ENCODE measurements at places on chromosomes 7 and 10.

DNA sequence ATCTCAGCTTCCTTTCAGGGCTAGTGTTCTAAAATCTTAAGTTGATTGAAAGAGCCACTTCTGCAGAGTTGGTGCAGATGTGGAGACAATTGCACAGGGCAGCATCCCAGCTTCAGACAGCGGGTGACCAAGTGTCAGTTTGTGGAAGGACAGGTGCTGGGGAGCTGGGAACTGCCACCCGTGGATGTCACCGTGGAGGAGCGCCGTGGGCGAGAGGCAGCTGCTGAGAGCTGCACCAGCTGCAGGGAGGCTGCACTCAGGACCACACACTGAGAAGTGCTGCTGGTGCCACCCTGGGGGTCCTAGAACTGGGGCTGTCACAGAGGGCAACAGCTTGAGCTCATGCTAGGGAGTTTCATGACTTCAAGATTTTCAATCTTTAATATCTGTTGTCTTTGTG lies 543.0 kb upstream of the FZD8 start:
- DNase-seq = no peak

DNA sequence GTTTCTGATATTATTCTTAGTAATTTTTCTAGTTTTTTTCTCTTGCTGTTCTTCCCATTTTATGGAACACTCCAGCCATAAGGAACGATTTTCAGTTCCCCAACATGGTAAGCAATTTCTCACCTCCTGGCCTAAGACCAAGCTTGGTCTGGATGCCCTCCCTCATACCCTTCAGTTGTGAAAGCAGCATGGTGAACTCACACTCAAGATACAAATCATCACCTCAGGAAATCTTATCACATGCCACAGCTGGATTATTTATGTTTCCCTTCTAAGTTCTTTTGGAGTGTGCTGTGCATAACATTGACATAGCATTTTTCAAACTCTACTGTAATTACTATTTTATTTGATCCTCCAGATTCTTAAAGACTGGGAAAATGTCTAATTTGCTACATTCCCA lies 216.6 kb downstream of the AGMO start:
- no peak for DNase-seq

DNA sequence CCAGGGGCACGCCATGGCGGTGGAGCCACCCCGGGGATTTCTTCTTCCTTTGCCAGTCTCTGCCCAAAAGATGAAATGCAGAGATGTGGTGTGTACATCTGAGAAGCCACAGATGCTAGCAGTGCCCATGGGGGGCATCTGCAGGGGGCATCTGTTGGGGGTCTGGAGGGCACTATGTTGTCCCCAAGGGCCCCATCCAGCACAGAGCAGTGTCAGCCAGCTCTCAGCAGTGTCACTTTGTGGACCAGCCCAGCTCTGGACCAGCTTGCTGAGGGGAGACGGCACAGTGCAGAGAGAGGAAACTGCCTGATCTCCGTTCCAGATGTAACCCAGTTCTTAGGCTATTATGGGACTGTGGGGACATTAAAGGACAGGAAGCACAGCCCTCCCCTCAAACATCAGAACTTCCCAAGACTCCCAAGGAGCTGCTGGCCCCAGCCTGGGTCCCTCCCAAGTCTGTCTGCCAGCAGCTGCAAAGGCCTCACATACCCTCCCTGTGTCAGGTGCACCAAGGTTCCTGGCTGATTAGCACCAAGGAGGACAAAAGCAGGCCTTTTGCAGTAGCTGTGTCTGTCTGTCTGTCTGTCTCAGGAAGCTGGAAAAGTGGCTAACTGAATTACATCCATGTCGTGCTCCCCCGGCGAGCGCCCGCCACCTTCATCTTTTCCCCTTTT lies 536.5 kb downstream of the PTPRN2 start:
- DNase-seq = no peak

DNA sequence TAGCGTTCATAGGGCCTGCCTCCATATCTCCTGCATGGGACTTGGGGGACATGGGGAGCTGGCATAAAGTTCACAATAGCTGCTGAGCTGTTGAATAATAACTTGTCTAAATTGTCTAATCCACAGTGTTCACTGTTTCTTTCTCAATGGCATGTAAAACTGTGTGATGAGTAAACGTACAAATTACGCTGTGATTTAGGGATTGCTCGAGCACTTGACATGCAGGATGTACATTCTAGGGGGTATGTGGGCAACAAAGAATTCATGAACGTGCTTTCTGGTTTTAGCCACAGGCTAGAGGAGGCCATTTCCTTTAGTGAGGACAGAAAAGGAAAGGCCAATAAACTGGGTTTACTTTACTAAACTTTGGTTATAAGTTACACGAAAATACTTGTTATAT lies 534.2 kb upstream of the ZWINT start:
- no peak for DNase-seq

DNA sequence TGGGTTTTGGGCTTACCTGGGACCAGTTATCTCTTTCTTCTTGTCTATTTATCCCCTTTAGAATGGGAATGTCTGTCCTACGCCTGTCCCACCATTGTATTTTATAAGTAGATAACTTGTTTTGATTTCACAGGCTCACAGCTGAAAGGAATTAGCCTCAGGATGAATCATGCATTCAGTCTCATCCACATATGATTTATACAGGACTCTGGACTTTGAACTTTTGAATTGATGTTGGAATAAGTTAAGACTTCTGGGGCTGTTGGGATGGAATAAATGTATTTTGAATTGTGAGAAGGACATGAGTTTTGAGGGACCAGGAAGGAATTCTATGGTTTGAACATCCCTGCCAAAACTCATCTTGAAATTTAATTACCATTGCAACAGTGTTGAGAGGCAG lies 112.6 kb downstream of the AMPH start:
- DNase-seq = no peak

DNA sequence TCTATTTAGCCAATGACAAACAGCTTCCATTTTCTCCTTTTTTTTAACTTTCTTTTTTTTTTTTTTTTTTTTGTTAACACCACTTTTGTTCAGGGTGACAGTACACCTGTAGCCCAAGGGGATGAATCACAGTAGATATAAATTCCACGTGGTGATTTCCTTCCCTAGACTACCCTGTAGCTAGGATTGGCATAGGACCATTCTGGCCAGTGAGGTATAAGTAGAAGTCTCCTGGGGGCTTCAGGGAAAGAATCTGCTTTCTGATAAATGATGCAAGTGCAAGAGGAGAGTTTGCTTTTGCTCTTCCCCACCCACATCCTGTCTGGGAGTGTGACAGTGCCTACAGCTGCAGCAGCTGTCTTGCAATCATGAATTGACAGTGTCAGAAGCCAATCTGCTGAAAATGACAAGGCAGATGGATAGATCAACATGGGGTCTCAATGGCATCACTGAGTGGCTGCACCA lies 63.2 kb upstream of the TOMM7 start:
- DNase-seq = peak; percentile 37

GRCh38 chr7:111894518-111894917 lies 311.7 kb downstream of the DOCK4 start:
- DNase-seq = no peak

DNA sequence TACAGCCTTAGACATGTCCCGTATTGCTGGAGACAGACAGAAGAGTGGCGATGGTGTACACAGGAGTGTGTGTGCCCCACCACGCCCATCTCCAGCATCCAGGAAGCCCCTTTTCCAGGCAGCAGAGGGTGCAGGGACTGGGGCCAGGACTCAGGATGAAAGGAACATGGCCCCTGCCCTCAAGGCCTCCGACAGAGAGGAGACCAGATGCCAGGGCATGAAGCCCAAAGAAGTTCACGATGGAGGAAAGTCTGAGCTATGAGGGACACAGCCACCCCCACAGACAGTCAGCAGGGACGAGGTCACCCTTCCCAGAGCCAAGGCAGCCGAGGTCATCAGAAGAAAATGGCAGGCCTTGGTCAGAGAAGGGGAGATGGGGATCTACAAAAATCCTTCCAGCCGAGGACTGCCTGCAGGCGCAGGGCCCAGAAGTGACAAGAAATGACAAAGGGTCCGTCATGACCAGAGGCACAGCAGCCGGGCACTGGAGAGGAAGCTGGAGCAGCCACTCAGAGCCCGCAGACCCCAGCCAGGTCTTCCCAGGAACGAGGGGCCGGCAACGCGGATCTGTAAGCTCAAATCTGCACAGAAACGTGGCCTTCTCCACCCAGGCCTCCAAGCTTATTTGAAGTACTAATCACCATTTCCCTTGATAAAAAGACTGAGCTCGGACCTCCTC lies 78.7 kb upstream of the PPP2R2D start:
- no peak for DNase-seq

DNA sequence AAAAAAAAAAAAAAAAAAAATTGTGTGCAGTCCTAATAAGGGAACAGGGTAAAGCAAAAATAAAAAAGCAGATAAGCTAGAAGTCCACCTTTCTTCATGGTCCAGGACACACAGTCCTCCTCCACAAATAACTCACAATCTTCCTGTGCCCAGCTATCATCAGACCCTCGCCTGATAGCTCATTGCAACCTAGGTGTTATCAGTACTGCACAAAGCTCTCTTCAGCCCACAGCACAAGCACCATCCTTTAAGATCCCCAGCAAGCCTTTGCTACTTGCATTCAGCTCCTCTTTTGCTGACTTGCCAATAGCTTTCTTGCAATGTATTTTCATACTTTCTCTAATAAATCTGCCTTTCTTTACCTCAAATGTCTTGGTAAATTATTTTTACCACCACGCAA lies 5.0 kb downstream of the NDUFA5 start:
- DNase-seq = no peak

DNA sequence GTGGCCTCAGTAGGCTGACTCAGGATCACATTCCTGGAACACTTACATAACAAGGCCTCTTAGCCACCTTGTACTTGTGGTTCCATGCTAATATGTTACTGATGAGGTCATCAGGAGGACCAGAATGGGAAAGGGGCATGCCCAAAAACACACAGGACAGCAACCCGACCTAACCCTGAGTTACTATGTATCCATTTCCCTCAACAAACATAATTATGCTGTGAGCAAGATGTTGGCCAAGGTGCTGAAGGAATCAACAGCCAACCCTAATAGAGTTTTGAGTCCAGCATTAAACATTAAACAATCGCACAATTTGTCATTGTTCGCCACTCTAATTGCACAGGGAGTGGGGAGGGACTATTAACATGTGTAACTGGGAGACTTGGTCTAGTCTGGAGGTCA lies 129.4 kb downstream of the PLPP4 start:
- no peak for DNase-seq

GRCh38 chr10:74677951-74678350 lies 148.4 kb upstream of the KAT6B start:
- DNase-seq = no peak

GRCh38 chr7:123754271-123754871 lies 5.6 kb upstream of the WASL start:
- no peak for DNase-seq

DNA sequence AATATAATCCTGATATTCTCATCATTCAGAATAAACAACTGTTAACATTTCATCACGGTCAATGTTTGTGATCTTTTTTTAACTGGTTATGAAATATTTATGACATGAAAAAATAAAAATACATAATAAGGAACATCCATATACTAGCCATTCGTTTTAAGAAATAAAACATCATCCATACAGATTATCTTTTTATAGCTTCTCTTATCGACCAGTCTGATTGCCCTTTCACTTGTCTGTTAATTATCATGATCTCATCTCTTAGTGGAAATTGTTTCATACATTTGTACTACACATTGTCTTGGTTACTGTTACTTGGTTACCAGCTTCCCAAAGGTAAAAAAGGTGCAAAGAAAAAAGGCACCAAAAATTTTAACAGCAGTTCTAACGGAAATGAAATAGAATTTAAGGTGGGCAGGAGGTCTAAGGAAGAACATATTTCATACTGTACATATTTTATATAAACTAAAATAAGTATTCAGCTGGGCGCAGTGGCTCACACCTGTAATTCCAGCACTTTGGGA lies 8.4 kb downstream of the ARHGAP21 start:
- no peak for DNase-seq

GRCh38 chr7:81140252-81140651 lies 221.4 kb upstream of the SEMA3C start:
- no peak for DNase-seq

GRCh38 chr7:2640846-2641316 lies 9.1 kb downstream of the TTYH3 start:
- DNase-seq = no peak

DNA sequence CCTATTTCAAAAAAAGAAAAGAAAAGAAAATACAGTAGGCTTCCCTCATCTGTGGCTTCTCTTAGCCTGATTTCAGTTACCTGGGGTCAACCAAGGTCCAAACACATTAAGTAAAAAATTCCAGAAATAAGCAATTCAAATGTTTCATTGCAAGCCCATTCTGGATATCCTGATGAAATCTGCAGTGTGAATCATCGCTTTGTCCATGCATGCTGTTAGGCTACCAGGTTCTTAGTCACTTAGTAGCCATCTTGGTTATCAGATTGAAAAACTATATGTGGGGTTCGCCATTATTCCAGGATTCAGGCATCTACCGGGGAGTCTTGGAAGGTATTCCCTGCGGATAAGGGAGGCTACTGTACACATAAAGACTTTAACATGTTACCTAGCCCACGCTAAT lies 991 bp upstream of the FAM204A start:
- no peak for DNase-seq

DNA sequence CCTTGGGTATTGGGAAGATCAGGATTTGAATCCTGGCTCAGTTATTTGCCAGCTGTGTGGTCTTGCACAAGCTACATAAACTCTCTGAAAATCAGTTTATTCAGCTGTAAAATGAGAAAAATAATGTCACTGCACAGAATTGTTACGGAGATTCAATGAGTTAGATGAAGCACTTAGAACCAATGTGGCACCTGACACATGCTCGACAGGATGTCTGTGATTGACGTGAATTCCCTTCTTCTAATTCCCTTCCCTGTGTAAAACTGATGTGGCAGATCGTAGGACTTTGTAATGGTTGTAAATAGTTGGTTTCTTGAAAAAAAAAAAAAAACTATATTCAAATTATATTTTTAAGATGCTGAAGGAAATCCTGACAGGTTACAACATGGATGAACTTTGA lies 249.9 kb upstream of the MKLN1 start:
- no peak for DNase-seq

- peak; percentile 15 for DNase-seq
Observed at GRCh38 chr7:55432939-55433784, 68.0 kb downstream of the LANCL2 start.

- DNase-seq = no peak
Observed at GRCh38 chr10:44063686-44064085, 321.2 kb downstream of the CXCL12 start.

- no peak for DNase-seq
Observed at GRCh38 chr7:137304624-137305235, 38.8 kb downstream of the PTN start.
